Gastroesophageal sphincter (tissue), 4 donors: ENCODE measurements at places on chromosomes 6 and 20. TPM values are rescaled to one million over a fixed set of nuclear protein-coding genes. Genes with fewer than 3 reads are reported as not detected.

- ATAC-seq = no peak
Observed at GRCh38 chr6:138386897-138387296, 9.2 kb downstream of the SMIM28 start.

DNA sequence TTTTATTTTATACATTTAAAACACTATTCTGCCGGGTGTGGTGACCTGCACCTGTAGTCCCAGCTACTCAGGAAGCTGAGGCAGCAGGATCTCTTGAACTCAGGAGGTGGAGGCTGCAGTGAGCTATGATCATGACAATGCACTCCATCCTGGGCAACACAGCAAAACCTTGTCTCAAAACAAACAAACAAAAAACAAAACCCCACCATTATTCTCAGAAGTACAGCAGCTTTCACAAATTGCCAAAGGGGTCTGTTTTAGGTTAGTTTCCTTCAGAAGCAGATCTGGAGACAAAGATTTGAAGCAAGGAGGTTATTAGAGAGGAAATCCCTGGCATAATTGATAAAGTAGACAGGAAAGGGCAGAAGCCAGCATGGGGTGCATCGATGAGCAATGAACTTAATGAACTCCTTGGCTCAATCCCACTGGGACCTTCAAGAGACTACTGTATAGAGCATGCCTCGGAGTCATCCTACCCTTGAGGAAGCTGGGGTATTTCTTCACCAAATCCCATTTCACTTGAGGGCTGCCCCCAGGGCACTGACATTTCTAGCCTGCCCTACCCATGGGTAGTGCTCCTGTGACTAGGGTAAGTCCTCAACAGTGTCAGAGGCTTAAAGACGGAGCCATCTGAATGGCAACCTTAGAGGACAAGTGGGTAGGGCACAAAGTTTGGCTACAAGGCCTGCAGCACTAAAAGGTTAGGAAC, 43.2 kb upstream of the DDR1 start:
- no peak for ATAC-seq

Gene TAGAP
- total RNA-seq = 1.0 TPM

Gene DNAAF9
- 59.4 TPM for total RNA-seq

DNA sequence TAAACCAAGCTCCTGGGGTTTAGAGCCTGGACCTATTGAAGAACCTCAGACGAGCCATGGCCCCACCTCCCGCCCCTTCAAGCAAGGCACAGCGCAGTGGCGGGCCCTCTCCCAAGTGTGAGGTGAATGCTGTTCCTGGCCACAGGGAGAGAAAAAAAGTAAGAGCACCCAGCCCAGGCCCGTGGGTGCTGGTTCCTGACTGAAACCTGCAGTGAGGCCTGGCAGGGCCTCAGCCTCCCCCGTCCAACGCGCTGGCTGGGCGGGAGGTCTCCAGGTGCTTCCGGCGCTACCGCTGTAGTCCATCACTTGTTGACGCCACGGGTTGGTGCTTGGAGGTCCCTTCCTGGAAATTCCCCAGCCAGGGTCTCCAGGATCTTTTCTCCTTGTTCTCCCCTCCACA, 5.5 kb upstream of the FAM83C start:
- no peak for ATAC-seq

DNA sequence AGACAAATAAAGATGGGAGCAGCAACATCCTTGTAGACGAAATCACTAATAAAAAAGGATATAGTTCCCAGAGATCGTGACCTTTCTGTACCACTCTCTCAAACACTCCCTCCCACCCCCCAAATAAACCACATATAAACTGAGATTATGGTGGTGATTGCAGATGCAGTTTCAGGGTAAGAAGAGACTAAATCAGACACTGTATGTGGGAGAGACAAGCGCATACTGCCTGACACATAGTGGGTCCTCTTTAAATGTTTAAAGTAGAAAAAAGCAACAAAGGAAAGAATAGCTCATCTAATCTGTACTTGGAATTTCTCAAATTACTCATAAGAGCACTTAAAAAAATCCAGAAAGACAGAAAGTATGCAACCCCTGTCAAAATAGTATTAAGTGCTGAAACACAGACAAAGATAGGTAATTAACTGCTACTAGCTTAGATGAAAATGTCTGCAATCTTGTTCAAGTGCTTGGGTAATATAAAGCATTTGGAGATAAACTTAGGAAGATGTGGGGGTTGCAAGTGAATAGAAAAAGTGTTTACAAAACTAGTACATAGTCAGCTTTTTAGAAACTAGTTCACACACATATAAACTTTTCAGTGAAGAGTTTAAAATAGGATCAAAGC, 151.6 kb downstream of the BACH2 start:
- no peak for ATAC-seq

Gene FAM217A
- not detected for total RNA-seq

- no peak for ATAC-seq
Observed at GRCh38 chr20:1394686-1395085, 1.8 kb upstream of the FKBP1A start.

Gene KCNK16
- not detected for total RNA-seq

Gene PROKR2
- not detected for total RNA-seq
